ENCODE measurements at places on chromosomes 16 and 17. TPM values are rescaled to one million over a fixed set of nuclear protein-coding genes. Genes with fewer than 3 reads are reported as not detected.

- DNase-seq, result no peak
Observed at GRCh38 chr16:27759967-27760788, 210.2 kb downstream of the KATNIP start.

- DNase-seq, result no peak
Observed at GRCh38 chr16:31357324-31358109, 2.5 kb downstream of the ITGAX start.

DNA sequence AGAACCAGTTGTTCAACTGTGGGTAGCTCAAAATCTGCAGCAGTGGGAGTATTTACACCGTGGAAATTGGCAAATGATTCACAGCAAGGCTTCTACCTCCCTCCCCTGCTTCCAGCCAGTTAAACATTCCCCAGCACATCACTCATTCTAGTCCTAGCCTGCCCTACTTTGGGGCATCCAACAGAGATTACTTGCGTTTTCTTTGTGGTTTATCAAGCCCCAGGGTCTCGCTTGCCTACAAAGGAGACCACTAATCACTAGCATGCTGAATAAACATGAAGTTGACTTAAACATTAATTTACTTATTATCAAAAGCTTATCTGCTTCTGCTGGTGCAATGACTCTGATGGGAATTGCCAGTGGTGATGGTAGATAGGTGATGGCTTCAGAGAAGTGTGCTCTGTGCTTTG is 94.5 kb downstream of the MARF1 start:
- DNase-seq, result no peak

Gene PRSS8
- polyA plus RNA-seq, result 119 TPM

Gene FAM20A
- 5.3 TPM for polyA plus RNA-seq

Gene CES3
- 4.0 TPM for polyA plus RNA-seq
